ENCODE measurements at places on chromosomes 1 and 21.
A peak's percentile ranks its signal among the peaks of the same experiment; 100 is the strongest.

- no peak for DNase-seq
These were observed 76.8 kb upstream of the COL24A1 start for GRCh38 chr1:86233403-86233802.

- DNase-seq: no peak
These were observed 897 bp downstream of the EPHX4 start for GRCh38 chr1:92030656-92031107.

GRCh38 chr1:216306830-216307229 is 116.4 kb downstream of the USH2A start:
- DNase-seq: no peak

DNA sequence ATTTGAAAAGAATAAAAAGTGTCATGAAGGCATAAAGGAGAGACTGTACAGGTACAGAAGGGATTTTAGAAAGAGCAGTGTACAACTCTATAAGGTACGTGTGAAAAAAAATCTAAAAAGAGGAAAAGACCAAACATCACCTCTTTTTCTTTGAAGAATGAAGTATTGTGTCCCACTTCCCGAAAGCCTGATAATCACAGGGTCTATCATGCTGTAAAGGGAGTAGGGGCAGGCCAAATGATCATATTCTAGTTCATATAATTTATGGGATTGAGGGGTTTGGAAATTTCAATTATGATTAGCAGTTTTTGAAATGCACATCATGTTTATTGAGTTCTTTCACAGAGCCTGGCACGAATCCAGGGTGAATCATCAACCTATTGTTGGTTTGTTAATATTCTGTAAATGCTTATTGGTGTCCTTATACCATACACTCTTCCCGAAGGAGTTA is 910 bp upstream of the RERE start:
- peak; percentile 62 for DNase-seq

- no peak for DNase-seq
These were observed 25.5 kb upstream of the IL10 start for GRCh38 chr1:206797534-206798383.

GRCh38 chr1:246153796-246154212 is 353.3 kb downstream of the SMYD3 start:
- peak; percentile 26 for DNase-seq

GRCh38 chr1:152029144-152029928 is 7.5 kb downstream of the S100A11 start:
- peak; percentile 46 for DNase-seq

GRCh38 chr1:39490596-39491145 is 765 bp upstream of the BMP8A start:
- DNase-seq: no peak

DNA sequence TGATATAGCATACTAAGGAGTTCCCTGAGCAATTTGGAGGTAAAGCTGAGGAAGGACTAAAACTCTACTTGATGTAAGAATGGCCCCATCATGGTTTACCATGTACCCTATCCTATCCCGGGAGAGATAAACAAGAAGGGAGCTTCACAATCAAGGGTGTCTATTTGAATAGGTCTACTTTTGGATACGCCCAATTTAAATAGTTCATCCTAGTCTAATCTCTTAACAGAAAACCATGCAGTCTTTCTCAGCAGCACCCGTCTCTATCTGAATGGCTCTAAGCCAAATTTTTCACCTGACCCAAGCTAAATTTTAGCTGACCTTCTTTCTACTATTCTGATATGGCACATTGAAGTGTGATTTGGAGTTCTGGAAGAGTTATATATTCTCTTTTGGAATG is 122.0 kb downstream of the TNNI3K start:
- DNase-seq: no peak

DNA sequence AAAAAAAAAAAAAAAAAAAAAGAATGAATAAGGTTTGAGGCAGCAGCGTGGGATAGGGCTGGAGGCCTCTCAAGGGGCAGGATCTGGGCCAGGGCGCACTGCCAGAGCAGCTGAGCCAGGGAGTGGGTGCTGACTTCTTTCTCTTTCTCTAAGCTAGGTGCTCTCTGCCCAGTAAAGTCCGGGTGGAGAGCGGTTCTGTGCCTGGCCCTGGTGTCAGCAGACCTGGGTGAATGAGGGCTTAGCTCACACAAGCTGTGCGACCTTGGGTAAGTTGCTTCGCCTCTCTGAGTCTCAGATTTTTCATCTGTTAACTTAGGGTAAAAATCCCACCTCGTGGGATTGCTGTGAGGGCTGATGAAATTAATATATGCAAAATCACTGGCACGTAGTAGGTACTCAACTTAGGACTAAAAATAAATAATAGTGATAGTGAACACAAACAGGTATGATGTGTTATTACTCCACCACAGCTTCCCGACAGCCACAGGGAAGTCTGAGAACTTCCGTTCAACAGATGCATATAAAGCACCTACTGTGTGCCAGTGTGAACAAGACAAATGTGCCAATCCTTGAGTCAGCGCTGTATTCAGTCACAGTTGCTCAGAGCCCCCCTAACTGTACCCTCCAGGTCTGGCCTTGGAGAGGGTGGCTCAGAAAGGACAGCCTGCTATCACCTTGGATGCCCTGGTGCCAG is 2.0 kb upstream of the FAM131C start:
- peak; percentile 10 for DNase-seq

DNA sequence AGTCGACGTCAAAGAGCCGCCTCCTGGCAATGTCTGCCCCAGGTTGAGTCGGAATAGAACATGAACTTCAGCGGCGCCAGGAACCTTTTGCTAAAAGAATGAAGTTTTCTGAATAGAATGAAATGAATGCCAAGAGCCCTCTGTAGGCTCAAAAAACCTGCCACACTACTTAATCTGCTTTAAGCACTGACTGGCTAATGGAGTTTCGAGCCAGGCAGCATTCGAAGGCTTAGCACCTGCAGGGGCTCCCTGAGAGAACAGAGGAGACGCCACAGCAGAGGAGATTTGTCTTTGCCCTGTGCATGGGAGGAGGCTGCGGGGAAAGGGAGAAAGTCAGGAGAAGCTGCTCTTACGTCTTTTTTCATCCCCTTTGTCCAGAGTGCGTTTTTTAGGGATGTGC is 641.7 kb downstream of the AJAP1 start:
- DNase-seq: no peak

DNA sequence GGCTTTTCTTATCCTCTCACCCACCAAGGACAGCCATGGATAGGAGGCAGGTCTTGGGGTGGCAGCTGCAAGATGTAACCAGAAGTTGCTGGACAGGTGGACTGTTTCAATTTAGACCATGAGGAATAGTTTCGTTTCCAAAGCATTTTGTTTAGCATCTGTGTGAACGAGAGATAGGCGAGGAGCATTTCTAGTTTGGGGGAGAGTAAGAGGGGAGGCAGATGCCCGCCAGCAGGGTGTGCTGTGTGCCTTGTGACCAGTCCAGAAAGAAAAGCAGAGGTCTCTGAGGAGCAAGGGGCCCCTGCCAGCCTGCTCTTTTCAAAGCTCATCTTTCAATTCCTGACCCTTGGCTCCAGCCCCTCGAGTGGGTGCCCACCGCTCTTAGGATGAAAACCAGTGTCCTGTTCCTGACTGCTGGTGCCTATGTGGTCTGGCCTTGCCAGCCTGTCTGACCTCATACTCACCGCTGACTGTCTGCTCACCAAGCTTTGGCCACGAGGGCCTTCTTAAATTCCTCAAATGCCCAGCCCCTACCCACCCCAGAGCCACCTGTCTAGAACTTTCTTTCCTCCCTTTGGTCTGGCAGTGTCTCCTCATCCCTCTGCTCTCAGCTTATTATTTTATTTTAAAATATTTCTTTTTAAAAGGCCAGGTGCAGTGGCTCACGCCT is 8.5 kb downstream of the SERINC2 start:
- no peak for DNase-seq

- no peak for DNase-seq
These were observed 57.5 kb upstream of the PRDM2 start for GRCh38 chr1:13642306-13643004.

GRCh38 chr1:109479311-109479710 is 4.4 kb upstream of the ATXN7L2 start:
- DNase-seq: no peak

Data from fibroblast of skin of left quadriceps (primary cell).